ENCODE measurements at places on chromosomes 5 and 9.

DNA sequence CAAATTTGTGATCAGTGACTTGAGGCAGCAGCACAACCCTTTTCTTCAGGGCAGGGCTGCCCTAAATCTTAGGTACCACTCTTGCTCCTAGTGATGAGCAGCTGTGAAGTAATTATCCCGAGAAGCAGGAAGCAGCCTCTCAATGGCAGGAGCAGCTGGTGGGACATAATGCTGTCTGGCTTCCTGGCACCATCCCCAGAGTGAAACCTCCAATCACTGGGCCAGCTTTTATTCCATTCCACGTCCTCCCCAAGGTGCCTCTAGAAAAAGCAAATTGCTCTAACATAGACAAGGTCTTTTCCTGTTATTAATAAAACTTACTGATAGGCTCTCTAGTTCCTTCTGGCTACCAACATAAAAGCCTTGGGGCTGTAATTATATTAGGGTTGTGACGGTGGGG lies 154.0 kb downstream of the FRMD3 start:
- no peak for DNase-seq

GRCh38 chr5:54463713-54464112 lies 8.2 kb downstream of the HSPB3 start:
- DNase-seq = no peak

GRCh38 chr5:158751961-158752655 lies 347.6 kb downstream of the EBF1 start:
- DNase-seq = no peak

DNA sequence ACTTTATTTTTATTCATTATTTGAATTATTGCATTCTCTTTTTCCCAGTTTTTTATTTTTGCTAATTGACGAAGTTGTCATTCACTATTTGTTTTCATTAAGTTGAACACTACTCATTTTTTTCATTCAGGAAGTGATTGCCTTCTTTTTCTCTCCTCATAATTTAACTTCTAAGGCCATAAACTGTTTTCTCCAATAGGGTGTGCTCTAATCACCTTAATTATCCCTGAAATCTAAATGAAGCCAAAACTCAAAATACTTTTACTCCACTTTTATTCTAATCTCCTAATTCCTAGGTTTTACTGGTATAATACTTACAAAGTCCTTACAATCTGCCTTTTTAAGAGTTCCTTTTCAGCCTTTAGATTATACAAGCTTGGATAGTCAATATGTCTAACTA lies 2.9 kb upstream of the OR13C2 start:
- no peak for DNase-seq
